ENCODE measurements at places on chromosomes 7 and 10.

- no peak for DNase-seq
These were observed 55.2 kb downstream of the PWWP2B start for GRCh38 chr10:132452216-132452650.

GRCh38 chr10:22825841-22826240, 102.0 kb upstream of the ARMC3 start:
- no peak for DNase-seq

DNA sequence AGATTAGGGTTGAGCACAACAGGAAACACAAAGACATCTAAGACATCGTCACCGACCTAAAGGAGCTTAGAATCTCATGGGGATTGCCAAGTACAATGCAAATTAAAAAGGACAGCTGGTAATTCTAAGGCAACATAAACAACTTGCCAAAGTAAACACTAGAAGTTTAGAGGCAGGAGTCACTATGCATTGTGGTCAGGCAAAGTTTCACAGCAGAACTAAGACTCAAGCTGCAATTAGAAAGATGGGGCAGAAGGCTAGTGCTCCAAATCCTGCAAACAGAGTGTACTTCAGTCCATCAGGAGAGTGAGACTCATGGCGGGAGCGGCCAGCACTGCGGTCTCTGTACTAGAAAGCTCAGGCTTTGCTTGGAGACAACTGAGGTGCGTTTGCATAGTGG, 52.7 kb downstream of the HIPK2 start:
- no peak for DNase-seq

- no peak for DNase-seq
These were observed 375.5 kb downstream of the SEMA3D start for GRCh38 chr7:84811362-84811761.

GRCh38 chr10:78042752-78043104, 9.1 kb downstream of the RPS24 start:
- no peak for DNase-seq
